Vagina (tissue), 2 donors: ENCODE measurements at places on chromosomes 2 and 18. TPM values are rescaled to one million over a fixed set of nuclear protein-coding genes. Genes with fewer than 3 reads are reported as not detected.

Gene ABHD1
- not detected for total RNA-seq

DNA sequence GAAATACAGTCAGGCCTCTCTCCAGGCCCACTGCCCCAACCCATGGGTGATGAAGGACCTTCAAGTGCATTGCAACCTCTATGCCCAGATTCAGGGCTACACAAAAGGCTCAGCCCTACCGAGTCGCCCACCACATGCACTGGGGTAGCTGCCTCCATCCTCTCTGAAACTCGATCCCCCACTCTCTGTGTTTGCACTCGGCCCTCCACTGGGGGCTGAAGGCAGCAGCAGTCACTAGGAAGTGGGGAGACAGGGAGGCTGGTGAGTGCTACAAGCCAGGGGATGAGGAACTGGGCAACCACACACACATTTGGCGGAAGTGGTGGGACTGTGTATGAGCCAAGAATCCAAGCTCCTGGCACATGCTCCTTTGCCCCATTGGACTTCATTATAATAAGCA, 94.6 kb downstream of the CERS6 start:
- no peak overlapping the region for H3K27ac ChIP-seq
- no peaks in the 10 kb centered on the region for H3K27me3 ChIP-seq
- no peak for DNase-seq

- H3K27ac ChIP-seq = peak overlapping the region; percentile 77
- no peaks in the 10 kb centered on the region for H3K36me3 ChIP-seq
- no peak overlapping the region for H3K4me3 ChIP-seq
- no peak for DNase-seq
- no peaks in the 10 kb centered on the region for H3K27me3 ChIP-seq
Observed at GRCh38 chr2:9895669-9896590, 52.7 kb downstream of the TAF1B start.

GRCh38 chr18:55552526-55553189, 35.3 kb downstream of the TCF4 start:
- H3K4me1 ChIP-seq = peaks cover 13% of the 10 kb centered on the region
- no peaks in the 10 kb centered on the region for H3K36me3 ChIP-seq
- DNase-seq = no peak
- H3K27ac ChIP-seq = no peak overlapping the region
- H3K27me3 ChIP-seq = no peaks in the 10 kb centered on the region

DNA sequence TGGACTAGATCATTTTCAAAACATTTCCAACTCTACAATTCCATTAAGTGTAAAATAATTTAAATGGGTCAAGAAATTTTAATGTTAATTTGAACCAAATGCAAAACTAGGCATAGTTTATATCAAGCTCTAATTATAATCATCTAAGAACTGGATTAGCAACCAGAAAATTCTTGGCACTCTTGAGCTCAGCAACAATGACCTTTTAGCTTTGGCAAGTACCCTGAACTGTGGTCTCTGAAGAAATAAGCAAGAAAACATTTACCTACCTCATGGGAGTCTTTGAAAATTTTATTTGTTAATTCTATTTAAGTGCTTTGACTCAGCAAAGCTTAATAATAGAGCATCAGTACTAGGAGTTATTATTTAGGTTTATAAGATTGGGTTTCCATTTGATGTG, 313.2 kb downstream of the SATB2 start:
- H3K27me3 ChIP-seq = no peaks in the 10 kb centered on the region
- no peak overlapping the region for H3K4me3 ChIP-seq
- no peak overlapping the region for H3K27ac ChIP-seq
- H3K36me3 ChIP-seq = no peaks in the 10 kb centered on the region
- no peaks in the 10 kb centered on the region for H3K4me1 ChIP-seq
